ENCODE measurements at places on chromosomes 7 and 10.

- ATAC-seq, result no peak
These were observed 341.5 kb upstream of the AOAH start for GRCh38 chr7:37065779-37066271.

DNA sequence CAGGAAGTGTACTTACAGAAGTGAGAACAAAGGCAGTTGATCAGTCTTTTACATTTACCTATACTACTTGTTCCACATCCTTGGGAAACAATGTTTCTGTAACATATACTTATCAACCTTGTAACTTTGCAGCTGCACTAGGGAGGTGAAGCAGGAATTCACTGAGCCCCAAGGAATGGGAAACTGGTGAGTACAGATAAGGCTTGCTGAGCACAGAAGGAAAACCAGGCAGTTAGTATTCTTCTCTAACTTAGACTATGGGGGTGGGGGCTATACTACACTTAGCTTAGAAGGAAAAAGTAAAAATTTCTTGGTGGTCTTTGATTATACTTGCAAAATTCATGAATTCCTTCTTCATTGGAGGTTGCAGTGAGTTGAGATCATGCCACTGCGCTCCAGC, 6.9 kb upstream of the ZNF33A start:
- ATAC-seq, result no peak

GRCh38 chr10:85920311-85920710, 446.3 kb downstream of the GRID1 start:
- no peak for ATAC-seq

DNA sequence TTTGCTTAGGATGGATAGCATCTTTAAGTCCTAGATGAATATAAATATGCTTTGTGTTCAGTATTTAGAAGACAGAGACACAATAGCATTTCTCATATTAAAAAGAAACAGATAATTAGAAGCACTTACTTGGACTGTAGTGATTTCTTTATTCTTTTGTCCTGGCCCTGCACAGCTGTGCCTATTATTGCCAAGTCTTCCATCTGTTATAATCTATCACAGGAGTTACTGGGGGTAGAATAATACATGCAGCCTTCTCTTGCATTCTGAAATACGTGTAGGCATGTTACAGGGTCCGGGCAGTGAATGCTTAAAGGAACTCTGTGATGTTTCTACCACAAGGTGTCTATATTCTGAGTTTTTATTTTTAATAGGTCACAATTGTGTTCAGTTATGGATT, 461.5 kb upstream of the COBL start:
- no peak for ATAC-seq

GRCh38 chr7:137687556-137688265, 159.1 kb downstream of the DGKI start:
- ATAC-seq, result no peak

DNA sequence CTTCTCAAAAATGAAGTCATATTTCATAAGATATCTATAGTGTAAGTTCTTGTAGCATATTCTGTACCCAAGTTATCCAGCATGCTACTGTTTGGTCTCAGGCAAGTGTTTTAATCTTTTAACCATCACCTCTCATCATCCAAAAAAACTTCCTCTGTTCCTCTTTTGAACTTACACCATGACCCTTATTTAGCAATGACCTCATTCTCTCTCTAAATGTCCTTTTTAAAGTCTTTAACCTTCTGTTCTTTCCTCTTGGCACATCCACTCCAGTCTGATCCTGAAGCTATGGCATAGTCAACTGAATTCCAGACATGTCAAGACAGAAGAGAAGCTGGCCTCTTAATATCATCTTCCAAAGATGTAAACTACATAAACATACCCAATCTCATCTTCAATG, 26.2 kb downstream of the PPP3CB start:
- no peak for ATAC-seq

DNA sequence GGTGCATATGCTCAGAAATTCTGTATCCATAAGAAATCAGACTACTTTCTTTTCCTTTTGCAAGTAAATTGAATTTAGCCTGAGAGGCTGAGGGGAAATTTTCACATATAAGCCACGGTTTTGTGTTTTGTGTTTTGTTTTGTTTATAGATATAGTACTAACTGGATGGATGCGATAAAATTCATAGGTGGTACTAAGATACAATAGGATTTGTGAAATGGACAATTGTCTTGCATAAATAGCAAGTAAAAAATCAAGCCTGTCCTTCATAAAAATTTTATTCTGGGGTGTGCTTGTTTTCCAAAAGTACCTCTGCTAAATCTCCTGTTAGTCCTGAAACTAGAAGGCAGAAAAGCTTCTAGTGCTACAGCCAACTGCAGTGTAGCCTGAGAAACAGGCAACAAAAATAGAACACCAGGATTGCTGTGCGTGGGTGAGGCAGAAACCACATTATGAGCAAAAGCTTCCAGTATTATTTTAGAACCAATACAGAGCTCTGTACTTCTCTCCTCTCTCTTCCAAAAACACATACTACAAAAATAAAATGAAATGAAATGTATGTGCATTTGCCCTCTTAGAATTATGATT, 634 bp upstream of the HDAC9 start:
- ATAC-seq, result no peak

DNA sequence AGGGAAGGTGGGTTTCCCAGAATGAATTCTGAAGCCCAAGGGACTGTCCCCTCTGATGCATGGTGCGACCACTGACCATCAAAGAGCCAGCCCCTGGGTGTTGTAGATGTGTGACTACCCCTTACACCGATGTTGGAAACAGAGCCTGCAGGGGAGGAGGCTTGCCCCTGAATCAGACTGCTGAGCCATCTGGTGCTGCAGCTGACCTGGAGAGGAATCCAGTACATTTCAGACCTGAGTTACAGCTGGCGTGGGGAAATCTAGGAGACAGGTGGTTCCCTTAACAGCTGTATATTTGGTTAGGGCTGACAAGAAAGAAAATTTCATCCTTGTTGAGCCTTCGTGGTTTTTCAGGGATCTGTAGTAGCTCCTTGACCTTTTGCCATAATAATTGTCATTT, 195.5 kb downstream of the CELF2 start:
- ATAC-seq, result no peak

GRCh38 chr7:75638594-75639070, 100.1 kb downstream of the HIP1 start:
- ATAC-seq, result peak; percentile 75

DNA sequence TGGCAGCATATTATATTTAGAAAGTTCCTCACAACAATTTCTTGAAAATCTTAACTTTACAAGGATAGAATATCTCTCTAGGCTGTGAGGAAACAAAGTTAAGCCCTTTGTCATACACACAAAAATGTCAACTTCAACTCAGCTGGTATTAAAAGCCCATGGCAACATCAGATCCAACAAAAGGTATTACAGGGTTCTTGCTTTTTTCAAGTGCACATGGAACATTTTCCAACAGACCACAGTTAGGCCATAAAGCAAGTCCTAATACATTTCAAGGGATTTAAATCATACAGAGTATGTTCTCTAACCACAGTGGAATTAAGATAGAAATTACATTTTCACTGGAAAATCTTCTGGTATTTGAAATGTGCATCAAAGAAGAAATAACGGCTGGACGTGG, 71.9 kb upstream of the OIT3 start:
- no peak for ATAC-seq

DNA sequence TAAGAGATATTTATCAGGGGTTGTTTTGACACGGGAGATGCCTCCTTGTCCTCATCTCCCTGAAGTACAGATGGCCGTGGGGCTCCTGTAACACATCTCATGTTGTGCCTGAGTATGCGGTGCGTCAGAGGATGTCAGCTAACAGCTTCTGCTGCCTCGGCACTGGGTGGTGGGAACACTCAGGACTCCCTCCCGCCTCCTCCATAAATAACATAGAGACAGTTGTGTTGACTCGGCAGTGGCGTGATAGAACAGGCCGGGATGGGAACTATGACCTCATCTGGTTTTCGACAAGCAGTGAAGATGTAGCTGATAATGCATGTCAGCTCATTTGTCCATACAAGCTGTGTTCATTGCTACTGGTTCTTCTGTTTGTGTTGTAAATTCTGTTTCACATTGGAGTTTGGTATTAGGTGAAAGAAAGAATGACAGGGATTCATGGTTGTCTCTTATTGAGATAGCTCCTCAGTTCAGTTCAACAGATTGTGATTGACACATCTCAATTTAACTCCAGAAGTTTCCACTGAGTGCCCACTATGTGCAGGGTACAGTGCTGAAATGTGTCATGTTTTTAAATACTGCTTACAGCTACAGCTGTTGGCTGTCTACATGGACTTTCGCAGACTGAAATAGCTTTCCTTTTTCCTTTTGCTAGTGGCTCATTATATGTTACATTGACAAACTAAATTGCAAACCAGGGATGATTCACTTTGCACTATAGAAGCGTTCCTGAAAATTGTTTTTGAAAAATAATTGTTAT, 87.4 kb downstream of the CHN2 start:
- ATAC-seq, result peak; percentile 22

- ATAC-seq, result peak; percentile 58
These were observed 4.3 kb upstream of the MARVELD1 start for GRCh38 chr10:97708976-97709946.

All from gastroesophageal sphincter (tissue), 4 donors.